Common myeloid progenitor, CD34-positive (primary cell): ENCODE measurements at places on chromosomes 1 and 21.

GRCh38 chr1:183632964-183633363 lies 2.6 kb downstream of the ARPC5 start:
- peaks cover 25% of the 10 kb centered on the region for H3K4me1 ChIP-seq
- H3K36me3 ChIP-seq = peaks cover 32% of the 10 kb centered on the region
- no peak overlapping the region for H3K27ac ChIP-seq
- DNase-seq = no peak
- H3K27me3 ChIP-seq = no peaks in the 10 kb centered on the region

GRCh38 chr21:34795548-34796180 lies 126.9 kb downstream of the CLIC6 start:
- H3K36me3 ChIP-seq = peaks cover 94% of the 10 kb centered on the region
- no peaks in the 10 kb centered on the region for H3K4me1 ChIP-seq
- H3K27me3 ChIP-seq = no peaks in the 10 kb centered on the region
- no peak for DNase-seq
- no peak overlapping the region for H3K4me3 ChIP-seq
- H3K27ac ChIP-seq = peak overlapping the region; percentile 28

DNA sequence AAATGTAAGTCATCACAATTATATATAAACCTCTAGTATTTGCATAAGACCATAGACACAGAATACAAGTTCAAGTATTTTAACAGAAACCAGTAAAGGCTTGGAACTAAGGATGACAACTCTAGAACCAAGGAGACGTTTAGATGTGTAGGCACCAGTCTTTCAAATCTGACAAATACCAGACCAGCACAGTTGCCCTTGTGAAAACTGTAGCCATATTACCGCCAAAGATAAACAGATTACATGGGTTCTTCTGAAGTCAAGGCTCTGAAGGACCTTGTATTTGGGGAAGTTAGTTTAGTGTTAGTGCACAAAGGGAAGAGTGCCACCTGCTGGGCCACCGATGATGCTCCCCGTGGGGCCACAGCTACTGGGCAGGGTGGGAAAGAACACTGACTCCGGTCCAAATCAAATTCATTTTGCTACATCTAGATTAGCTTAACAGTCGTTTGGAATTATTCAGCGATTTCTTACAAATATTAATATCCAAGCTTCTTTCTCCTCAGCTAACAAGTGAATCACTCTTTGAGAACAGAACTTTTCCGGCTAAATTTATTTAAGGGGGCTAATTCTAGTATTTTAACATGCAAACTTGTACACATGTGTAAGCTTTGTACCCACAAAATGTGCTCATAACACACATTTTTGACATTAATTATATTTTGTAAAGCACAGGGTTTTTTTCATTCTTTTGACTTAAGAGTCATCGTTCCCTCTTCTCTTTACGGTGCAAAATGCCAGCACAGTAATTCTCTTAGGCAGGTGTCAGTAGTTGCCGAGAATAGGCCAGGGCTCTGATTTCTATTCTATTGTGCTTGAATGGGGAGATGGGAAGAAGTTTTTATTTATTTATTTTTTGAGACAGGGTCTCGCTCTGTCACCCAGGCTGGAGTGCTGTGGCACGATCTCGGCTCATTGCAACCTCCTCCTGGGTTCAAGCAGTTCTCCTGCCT lies 8.0 kb upstream of the NIBAN1 start:
- H3K4me1 ChIP-seq = no peaks in the 10 kb centered on the region
- no peak overlapping the region for H3K27ac ChIP-seq
- H3K4me3 ChIP-seq = no peak overlapping the region
- no peaks in the 10 kb centered on the region for H3K27me3 ChIP-seq

DNA sequence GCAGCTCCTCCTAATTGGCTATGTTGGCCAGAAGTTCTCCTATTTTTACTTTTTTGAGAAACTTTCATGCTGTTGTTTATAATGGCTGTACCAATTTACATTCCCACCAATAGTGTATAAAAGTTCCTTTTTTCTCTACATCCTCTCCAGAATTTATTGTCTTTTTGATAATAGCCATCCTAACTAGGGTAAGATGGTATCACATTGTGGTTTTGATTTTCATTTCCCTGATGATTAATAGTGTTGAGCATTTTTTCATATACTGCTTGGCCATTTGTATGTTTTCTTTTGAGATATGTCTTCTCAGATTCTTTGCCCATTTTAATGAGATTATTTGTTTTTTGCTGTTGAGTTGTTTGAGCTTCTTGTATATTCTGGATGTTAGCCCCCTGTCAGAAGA lies 46.8 kb downstream of the NTMT2 start:
- no peaks in the 10 kb centered on the region for H3K27me3 ChIP-seq
- H3K4me3 ChIP-seq = no peak overlapping the region
- H3K36me3 ChIP-seq = no peaks in the 10 kb centered on the region
- DNase-seq = no peak

DNA sequence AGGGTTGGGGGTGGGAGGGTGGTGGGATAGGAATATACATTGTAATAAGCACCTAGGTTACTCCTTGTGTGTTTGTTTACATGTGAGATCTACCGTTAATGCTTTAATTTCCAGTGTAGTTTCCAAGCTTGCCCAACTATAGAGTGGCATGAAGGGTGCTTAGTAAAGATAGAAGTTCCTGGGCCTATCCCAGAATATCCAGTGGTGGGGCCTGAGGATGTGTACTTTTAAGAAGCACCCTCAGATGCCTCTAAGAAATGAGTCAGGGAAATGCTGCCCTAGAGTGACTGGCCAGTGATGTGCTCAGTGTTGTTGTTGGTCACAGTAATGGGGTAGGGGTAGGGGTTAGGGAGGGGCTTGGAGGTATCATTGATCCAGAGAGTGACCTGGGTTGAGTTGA lies 141.3 kb downstream of the TSEN15 start:
- no peaks in the 10 kb centered on the region for H3K4me1 ChIP-seq
- H3K27me3 ChIP-seq = no peaks in the 10 kb centered on the region
- no peak for DNase-seq
- no peak overlapping the region for H3K27ac ChIP-seq
- H3K4me3 ChIP-seq = no peak overlapping the region

DNA sequence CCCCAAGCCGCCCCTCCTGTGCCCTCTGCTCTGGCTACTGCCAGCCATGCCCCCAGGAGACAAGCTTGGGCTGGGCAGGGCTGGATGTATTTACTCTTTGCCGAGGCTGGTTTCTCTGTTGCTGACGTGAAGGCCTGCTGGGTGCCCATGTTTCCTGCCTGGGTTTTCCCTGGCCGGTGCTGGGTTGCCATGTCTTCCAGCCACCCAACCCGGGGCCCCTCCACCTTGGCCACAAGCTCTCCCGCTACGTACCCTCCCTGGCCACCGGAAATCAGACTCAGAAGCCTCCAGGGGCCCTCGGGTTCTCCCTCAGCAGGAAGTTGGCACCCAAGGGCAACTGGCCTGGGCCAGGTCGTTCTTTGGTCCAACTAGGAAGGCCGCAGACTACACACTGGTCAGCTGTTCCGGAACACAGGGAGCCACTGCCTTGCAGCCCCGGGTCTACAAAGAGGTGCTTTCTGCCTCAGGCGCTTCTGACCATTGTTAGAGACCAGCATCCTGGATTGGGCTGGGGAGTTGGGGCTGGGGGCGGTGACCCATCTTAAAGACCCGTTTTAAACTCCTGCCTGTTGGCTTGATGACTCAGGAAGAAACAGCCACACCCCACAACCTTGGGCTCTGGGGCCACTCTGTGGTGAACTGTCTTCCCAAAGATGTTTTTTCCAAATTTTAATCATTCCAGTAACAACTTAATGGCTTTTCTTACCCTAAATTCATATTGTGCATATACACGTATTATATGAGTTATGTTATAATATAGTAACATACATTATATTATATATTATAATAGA lies 71.2 kb upstream of the RUNX3 start:
- no peak overlapping the region for H3K27ac ChIP-seq
- H3K36me3 ChIP-seq = no peaks in the 10 kb centered on the region
- no peaks in the 10 kb centered on the region for H3K27me3 ChIP-seq
- no peak overlapping the region for H3K4me3 ChIP-seq

DNA sequence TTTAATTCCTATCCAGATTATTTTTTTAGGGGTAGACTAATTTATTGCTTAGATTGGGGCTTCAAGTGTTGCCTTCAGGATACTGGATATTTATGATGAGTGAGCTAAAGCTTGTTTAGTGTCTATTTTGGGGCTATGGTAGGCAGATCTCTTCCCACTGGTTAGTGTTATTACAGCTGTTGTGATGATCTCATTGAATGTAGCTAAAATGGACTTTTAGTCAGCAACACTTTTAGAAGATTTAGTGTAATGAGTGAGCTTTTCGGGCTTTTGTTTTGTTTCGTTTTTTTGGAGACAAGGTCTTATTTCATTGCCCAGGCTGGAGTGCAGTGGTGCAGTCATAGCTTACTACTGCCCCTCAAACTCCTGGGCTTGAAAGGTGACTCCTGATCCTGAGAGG lies 14.2 kb downstream of the THRAP3 start:
- no peaks in the 10 kb centered on the region for H3K4me1 ChIP-seq
- H3K36me3 ChIP-seq = peaks cover 28% of the 10 kb centered on the region
- no peaks in the 10 kb centered on the region for H3K27me3 ChIP-seq
- no peak overlapping the region for H3K27ac ChIP-seq

- no peaks in the 10 kb centered on the region for H3K36me3 ChIP-seq
- no peak overlapping the region for H3K27ac ChIP-seq
- DNase-seq = no peak
- no peaks in the 10 kb centered on the region for H3K27me3 ChIP-seq
- H3K4me1 ChIP-seq = no peaks in the 10 kb centered on the region
- no peak overlapping the region for H3K4me3 ChIP-seq
Measured at GRCh38 chr1:201631037-201631436, 92.1 kb downstream of the NAV1 start.

- no peak overlapping the region for H3K4me3 ChIP-seq
- no peaks in the 10 kb centered on the region for H3K36me3 ChIP-seq
Measured at GRCh38 chr1:20223106-20223505, 36.8 kb upstream of the PLA2G2C start.

DNA sequence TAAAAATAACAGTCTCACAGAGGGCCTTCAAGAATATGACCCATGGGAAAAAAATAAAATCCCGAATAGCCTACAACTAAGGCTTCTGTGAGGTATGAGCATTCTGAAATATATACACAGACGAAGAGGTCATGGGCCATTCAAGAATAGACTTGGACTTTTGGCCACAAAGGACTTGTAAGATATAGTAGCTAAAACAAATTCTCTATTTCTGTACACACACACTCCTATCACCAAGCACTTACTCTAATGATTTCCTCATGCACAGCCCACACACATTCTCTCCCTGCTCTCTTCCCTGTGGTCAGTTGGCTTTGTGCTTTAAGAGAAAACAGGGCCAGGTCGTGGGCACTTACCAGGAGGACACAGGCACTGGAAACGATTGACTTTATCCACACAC lies 69.7 kb upstream of the ADAM30 start:
- peaks cover 63% of the 10 kb centered on the region for H3K36me3 ChIP-seq
- H3K4me3 ChIP-seq = no peak overlapping the region
- no peak for DNase-seq

GRCh38 chr1:200184196-200184595 lies 156.7 kb downstream of the NR5A2 start:
- H3K4me1 ChIP-seq = peaks cover 27% of the 10 kb centered on the region
- H3K27ac ChIP-seq = no peak overlapping the region
- no peaks in the 10 kb centered on the region for H3K27me3 ChIP-seq
- peak; percentile 91 for DNase-seq

- H3K4me3 ChIP-seq = peak within 1 kb of the TSS; percentile 58
- no peaks in the 10 kb centered on the region for H3K36me3 ChIP-seq
- peak; percentile 77 for DNase-seq
- H3K27ac ChIP-seq = no peak within 1 kb of the TSS
- H3K4me1 ChIP-seq = peaks cover 15% of the 10 kb centered on the region
Measured at GRCh38 chr1:9128520-9129265, at the start of gene GPR157. Gene GPR157 (minus strand): TSS chr1:9129102. CDS start chr1:9129027, 75 bp downstream.

- no peak overlapping the region for H3K4me3 ChIP-seq
- peak overlapping the region; percentile 21 for H3K27ac ChIP-seq
- no peak for DNase-seq
- H3K4me1 ChIP-seq = peaks cover 33% of the 10 kb centered on the region
Measured at GRCh38 chr1:8701794-8702471, 115.5 kb downstream of the RERE start.

DNA sequence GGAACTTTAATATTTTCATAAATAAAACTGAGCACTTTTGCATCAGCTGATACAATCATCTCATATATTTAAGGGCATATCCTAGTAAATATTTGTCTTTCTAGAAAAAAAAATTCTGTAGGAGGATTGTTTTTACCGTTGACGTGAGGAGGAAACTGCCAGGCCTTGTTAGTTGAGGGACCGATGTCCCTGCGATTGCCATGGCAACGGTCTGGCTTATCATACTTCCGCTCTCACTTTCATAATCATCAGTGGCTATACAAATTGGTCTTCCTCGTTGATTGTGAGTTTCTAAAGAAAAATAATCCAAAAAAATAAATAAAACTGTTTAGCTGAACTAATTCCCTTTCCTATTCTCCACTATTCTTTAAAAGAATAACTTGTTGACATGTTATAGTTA lies 69.3 kb upstream of the ANGPTL3 start:
- peak; percentile 86 for DNase-seq
- H3K27ac ChIP-seq = no peak overlapping the region
- H3K4me3 ChIP-seq = no peak overlapping the region
- no peaks in the 10 kb centered on the region for H3K27me3 ChIP-seq
- peaks cover 9% of the 10 kb centered on the region for H3K36me3 ChIP-seq
- H3K4me1 ChIP-seq = no peaks in the 10 kb centered on the region

DNA sequence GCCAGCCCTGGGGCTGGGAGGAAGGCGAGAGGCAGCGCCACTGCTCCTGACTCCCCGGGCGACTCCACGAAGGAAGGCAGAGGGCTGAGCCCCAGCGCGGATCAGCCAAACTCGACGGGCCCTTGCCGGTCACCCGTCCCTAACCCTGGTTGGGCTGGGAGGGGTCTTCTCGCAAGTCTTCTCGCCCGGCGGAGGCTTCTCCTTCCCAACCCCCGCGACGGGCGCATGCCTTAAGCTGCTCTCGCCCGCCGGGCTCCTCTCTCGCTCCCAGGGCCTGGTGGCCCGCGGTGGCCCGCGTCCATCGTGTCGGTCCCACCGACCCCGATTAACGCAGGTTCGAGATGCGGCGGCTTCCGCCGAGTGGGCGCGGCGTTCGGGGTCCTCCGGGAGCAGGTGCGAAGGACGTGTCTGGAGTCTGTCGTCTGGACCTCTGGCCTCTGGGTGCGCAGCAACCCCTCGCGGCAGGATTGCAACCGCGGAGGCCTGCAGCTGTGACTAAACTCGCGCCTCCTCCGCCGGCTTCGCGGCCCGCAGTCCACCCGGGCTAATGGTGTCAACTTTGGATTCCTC lies 29.0 kb upstream of the PPM1J start:
- no peak overlapping the region for H3K4me3 ChIP-seq
- no peaks in the 10 kb centered on the region for H3K4me1 ChIP-seq
- peaks cover 8% of the 10 kb centered on the region for H3K27me3 ChIP-seq
- no peak overlapping the region for H3K27ac ChIP-seq

DNA sequence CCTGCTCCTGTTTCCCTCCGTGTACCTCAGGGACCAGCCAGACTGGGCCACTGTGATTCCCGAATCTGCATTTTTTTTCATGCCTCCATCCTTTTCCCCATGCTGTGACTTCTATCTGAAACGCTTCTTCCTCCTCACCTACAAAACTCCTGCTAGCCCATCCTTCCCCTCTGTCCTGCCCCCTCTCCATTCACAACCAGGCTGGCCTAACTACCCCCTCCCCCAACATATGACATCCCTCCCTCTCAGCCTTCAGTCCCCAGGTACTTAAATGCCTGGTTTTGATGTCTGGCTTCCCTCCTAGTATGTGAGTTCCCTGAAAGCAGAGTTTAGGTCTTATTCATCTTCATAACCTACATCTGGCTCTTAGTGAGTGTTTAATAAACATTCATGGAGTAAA lies 82.7 kb downstream of the TAS1R2 start:
- no peaks in the 10 kb centered on the region for H3K4me1 ChIP-seq
- DNase-seq = no peak
- H3K36me3 ChIP-seq = no peaks in the 10 kb centered on the region
- no peak overlapping the region for H3K4me3 ChIP-seq

- no peak overlapping the region for H3K27ac ChIP-seq
- no peaks in the 10 kb centered on the region for H3K27me3 ChIP-seq
- no peaks in the 10 kb centered on the region for H3K36me3 ChIP-seq
- no peaks in the 10 kb centered on the region for H3K4me1 ChIP-seq
- H3K4me3 ChIP-seq = no peak overlapping the region
Measured at GRCh38 chr1:85344256-85344694, 67.8 kb upstream of the BCL10 start.
